ENCODE measurements at places on chromosomes 11 and 22.

DNA sequence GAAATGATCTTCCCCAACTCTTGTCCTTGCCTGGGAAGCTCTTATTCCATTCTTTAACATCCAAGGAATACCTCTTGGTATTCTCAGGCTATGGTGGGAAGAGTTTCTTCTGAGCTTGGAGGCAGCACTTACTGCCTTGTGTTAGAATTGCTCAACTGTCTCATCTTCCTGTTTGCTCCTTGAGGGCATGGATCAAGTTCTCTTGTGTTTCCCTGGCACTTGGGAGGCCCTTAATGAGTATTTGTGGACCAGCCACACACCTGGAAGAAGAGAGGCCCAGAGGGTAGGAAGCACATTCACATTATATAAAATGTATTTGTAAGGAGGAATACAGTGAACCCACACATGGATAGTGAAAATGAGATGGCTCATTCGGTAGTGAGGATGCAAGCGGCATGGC lies 3.4 kb upstream of the SORL1-AS1 start:
- no peak for DNase-seq

- no peak for DNase-seq
These were observed 452 bp downstream of the MACROD1 start for GRCh38 chr11:64165481-64165841.

DNA sequence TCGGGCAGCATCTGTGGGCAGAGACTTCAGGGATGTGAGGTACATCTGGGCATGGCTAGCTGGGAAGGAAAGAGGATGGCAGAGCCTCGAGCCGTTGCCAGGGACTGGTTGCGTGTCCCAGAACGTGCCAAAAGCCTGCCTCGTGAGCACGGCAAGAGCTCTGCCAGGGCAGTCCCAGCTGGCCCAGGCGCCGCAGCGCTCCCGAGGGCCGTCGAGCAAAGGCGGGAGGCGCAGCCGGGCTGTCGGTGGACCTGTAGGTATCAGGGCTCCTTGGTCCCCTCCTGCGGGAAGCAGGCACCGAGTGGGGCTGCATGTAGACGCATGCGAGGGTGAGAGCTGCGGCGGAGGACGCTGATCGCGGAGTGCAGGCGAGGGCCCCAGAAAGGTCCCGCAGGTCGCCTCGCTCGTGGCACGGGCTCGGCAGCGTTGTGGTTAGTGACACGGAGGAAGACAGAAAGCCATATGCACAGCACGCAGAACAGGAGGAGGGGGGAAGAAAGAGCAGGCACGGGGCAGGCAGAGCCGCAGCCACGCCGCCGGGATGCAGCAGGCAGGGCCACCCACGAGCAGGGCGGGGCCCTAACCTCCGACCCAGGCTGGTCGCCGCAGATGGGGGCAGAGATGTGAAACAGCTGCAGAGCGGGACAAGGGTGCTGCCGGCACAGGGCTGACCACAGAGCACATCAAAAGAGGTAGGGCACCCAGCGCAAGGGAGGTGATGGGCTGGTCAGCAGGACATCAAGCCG lies 18.0 kb downstream of the LSP1 start:
- no peak for DNase-seq

- no peak for DNase-seq
These were observed 804.9 kb downstream of the BRD1 start for GRCh38 chr22:49022816-49023160.

- DNase-seq = no peak
These were observed 33.3 kb upstream of the ZC3H12C start for GRCh38 chr11:110059706-110060463.

GRCh38 chr11:111693224-111693937 lies 72.8 kb downstream of the PPP2R1B start:
- no peak for DNase-seq

GRCh38 chr11:117750357-117750756 lies 46.7 kb downstream of the DSCAML1 start:
- no peak for DNase-seq

DNA sequence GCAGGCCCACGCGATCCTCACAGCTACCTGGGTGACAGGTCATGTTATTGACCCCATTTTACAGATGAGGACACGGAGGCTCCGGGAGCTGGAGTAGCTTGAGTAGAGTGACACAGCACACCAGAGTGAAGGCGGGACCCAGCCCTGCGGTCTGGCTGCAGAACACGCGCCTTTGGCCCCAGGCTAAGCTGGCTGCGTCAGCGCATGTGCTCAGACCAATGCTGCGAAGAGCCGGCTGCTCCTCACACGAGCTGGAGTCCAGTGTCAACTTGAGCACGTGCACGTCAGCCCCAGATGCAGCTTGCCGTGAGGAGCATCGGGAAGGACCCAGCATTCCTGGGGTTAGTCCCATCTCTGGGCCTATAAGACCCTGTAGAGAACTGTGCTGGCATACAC lies 49.9 kb downstream of the SCUBE1 start:
- no peak for DNase-seq

- no peak for DNase-seq
These were observed 128.4 kb upstream of the CEP126 start for GRCh38 chr11:101786421-101786820.

GRCh38 chr11:848380-848931 lies 5.8 kb downstream of the TSPAN4 start:
- peak; percentile 74 for DNase-seq

DNA sequence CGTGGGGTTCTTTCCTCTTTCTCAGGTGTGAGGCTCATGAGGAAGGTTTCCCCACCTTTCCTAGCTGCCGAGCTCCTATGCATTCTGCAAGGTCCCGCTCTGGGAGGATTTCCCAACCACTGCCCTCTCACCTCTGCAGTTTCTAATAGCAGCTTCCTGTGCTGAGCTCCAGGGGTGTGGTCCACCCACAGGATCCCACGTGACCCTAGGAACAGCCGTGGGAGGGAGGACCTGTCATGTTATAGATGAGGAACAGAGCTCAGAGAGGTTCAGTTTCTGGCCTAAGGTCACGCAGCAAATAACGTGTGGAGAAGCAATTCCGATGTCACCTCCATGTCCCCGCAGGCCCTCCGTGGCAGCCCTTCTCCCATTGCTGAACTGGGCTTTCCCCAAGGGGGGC lies 38.5 kb downstream of the FLRT1 start:
- no peak for DNase-seq

DNA sequence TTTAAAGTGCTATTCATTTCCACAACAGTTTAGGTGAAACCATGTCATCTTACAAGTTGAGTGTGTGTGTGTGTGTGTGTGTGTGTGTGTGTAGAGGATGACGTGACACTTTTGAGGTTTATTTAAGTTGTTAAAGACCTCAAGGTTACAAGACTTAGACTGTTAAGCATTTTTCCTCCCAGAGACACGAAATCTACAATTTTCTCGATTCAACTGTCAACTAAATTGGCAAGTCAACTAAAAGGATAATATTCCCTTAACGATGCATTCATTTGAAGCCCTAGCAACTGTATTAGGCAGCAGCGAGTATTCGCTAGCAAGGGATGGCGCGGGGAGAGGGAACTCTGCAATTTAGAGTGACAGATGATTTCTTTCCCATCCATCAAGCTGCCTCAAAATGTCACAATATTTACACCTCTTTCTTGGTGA lies 17.6 kb upstream of the BDNF start:
- no peak for DNase-seq

GRCh38 chr11:85809863-85810262 lies 1.1 kb downstream of the SYTL2 start:
- peak; percentile 53 for DNase-seq

GRCh38 chr11:108551651-108552462 lies 41.7 kb downstream of the EXPH5 start:
- DNase-seq = no peak

DNA sequence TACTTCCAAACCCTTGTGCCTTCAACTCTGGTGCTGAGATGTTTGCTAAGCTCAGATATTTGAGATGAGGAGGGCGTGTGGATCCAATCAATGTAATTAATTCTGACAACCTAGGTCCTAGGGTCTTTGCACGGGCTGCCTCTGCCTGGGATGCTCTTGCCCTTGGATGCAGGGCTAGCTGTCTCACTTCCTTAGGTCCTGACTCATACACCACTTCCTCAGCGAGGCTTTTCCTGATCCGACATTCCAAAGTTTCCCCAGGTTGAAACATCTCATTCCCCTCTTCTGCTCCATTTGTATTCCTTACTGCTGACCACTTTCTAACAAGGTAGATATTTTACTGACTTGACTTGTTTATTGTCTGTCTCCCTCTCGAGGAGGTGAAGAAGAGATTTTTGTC lies 43.0 kb upstream of the NTM start:
- DNase-seq = no peak

DNA sequence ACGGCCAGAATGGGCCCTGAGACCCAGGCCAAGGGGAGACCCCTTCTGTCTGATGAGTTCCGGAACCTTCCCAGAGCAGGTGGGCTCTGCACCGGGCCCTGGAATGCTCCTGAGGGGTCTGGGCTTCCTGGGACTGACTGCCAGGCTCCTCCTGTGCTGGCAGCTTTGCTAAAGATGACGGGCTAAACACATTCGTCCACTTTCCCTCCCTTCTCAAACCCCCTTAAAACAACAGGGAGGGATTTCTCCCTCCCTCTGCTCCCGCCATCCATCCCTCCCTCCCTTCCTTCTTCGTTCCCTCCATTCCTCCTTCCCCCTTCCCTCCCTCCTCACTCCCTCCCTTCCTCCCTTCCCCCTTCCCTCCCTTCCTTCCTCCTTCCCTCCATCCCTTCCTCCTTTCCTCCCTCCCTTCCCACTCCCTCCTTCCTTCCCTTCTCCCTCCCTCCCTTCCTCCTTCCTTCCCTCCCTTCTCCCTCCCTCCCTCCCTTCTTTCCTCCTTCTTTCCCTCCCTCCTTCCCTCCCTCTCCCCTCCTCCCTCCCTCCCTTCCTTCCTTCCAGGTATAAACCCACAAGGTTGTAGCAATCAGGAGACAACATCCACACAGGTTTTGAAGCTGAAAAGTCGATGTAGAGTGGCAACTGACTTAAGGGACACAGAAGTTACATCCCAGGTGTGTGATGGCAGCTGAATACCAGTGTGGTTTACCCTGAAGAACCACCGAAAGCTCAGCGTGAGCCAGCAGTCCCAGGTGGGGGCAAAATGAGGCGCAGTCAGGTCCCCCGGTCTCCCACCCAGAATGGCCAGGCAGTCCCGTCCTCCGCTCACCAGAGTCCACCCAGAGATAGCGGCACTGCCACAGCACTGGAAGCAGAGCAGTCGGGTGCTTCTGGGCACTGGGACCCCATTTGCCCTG lies 18.8 kb upstream of the MGAT3 start:
- DNase-seq = no peak

DNA sequence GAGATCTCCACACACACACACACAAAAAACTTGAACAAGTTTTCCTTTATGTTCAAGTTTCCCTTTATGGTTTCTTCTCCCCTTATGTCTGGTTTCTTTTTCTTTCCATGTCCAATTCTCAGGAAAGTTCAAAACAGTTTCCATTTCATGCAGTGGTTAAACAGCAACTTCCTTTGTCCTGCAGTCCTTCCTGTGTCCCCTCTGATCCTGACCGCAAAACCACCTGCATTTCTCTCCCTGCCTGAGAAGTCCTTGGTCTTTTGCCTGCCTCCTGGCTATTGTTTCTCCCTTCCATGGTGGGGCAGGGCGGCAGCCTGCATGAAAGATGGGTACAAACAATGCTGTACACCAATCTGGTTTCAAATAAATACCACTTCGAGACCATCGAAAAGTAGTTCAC lies 58.3 kb upstream of the SORL1 start:
- DNase-seq = no peak

DNA sequence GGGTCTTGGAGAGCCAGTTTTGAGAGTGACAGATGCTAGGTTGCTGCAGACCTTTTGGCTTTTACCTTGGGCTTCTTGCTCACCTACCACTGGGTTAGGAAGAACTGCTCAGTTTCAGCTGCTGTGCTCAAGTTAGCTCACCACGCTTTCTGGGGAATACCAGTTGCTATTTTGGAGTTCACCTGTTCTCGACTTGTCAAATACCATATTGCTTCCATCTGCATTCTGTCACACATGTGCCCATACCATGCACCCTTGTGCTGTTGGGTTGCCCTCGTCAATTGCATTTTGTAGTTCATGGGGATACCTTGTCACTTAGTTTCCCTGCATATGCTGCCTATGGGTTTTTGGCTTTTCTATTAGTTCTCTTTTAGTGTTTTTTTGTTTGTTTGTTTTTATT lies 23.0 kb upstream of the BARX2 start:
- DNase-seq = no peak

DNA sequence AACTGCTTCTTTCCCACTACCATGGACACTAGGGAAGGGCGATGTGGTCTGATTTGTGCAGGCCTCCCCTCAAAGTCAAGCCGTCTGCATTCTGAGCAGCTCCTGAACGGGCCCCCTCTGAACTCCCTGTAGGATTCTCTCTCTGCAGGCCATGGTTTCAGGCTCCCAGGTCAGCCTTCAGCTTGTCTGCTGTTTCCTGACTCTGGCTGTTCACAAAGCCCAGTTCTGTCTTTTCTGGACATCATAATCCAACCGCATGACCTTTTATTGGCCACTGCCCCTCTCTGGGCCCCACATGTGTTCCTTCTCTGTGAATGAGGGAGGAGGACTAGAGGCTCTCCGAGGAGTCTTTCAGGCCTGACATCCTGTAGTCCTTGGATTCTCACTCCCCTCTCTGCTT lies 161.0 kb downstream of the FEZ1 start:
- no peak for DNase-seq

- no peak for DNase-seq
These were observed 113.3 kb upstream of the FAT3 start for GRCh38 chr11:92111287-92111686.

DNA sequence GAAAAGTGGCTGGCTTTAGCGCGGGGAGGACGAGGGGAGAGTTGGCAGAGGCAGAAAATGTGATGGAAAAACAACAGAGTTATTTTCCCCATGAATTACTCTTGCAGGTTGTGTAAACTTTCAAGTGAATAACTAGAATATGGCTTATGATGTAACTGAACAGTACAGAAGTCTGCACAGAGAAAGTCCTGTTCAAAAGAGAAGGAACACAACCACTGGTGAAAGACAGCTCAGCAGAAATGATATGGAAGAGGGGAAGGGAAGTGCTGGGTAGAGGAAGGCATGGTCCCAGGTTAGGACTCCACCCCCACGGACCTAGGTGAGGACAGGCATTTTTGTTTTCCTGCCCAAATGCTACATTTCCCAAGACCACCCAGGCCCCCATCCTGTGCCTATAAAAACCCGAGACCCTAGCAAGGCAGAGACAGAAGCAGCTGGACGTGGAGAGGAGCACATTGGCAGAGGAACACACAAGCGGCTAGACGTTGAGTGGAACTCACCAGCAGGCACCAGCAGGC lies 77.7 kb downstream of the MAML2 start:
- no peak for DNase-seq

GRCh38 chr11:102704841-102705240 lies 728 bp downstream of the MMP27 start:
- no peak for DNase-seq

- no peak for DNase-seq
These were observed 4.8 kb upstream of the MRTFA start for GRCh38 chr22:40641269-40641668.
